ENCODE measurements at places on chromosomes 3 and 15.

GRCh38 chr15:34001536-34001935 lies 33.2 kb downstream of the CHRM5 start:
- DNase-seq, result no peak

GRCh38 chr3:8253201-8253600 lies 248.4 kb upstream of the LMCD1 start:
- no peak for DNase-seq

- no peak for DNase-seq
Observed at GRCh38 chr3:20878691-20879090, 692.7 kb upstream of the SGO1 start.

- no peak for DNase-seq
Observed at GRCh38 chr15:64581408-64581761, 121.0 kb downstream of the ZNF609 start.

DNA sequence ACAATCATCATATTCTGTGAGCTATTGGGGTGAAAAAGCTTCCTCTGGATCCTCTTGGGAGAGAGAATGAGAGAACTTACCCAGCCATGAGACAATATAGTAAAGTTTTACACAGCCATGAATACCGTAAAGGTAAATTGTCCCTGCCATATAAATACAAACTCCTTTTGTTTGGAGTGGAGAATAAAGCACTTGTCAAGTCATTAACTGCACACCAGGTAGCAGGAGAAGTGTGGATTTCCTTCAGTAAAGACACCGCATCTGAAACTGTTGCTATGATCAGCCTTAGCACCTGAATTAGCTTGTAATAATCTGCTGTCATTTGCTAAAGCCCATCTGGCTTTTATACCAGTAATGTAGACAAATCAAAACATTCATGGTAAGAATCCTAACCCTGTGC lies 336.6 kb upstream of the SLCO3A1 start:
- no peak for DNase-seq

GRCh38 chr3:167859610-167860009 lies 124.1 kb downstream of the SERPINI1 start:
- DNase-seq, result no peak

GRCh38 chr15:82750831-82751180 lies 41.1 kb upstream of the AP3B2 start:
- no peak for DNase-seq

- DNase-seq, result no peak
Observed at GRCh38 chr3:49341996-49342395, 2.1 kb upstream of the USP4 start.

- no peak for DNase-seq
Observed at GRCh38 chr15:63509056-63509954, 4.9 kb downstream of the USP3 start.

DNA sequence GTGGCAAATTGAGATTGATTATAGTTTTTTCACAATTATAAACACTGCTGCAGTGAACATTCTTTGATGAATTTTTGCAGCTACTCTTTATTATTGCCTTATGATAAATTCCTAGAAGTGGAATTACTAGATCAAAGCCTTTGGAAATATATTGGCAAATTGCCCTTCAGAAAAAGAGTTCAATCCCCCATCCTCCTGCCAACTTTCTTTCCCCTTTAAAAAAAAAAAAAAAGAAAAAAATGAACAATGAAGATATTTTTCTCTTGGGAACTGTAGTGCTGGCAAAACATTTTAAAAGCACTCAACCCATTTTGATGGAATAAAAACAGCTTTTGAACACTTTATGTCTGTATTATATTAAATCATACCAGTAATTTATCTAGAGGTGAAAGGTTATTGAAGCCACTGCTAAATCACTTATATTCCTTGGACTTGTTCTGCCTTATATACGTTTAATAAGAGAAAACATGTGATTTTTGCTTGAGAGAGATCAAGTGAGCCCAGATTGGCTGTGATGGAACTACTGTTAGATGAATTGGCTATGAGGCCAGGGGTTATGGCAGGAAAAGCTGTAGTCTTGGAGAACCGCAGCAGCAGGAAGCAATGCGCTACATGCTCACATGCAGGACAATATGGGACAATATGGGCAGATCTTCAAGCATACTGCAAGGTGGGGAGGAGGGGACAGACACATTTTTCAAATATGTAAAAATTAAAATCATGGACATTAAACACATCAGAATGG lies 212.8 kb upstream of the C2CD4B start:
- DNase-seq, result no peak

GRCh38 chr3:124619887-124620599 lies 110.2 kb upstream of the UMPS start:
- DNase-seq, result no peak

DNA sequence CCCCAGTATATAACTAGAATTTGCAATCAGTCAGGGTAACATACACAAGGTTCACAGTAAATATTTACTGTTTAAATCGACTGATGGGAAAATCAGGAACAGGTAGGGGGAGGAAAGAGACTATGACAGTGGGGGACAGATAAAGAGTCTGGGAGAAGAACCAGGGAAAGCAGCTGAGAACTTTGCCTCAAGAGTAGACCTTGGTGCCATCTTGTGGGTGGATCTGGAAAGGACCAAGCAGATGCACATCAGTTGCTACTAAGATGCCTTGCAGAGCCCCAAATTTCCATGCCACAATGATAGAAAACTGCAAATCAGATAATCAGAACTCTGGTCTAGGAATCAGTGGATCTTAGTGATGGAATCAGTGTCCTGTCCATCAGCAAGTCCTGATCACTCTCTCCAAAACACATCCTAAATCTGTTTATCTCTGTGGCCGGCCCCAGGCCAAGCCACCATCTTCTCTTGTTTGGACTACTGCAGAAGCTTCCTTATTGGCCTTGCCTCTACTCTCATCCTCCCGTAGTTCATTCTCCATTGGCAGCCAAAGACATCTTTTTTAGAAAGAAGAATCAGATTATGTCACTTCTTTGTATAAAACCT lies 62.7 kb downstream of the PDE8A start:
- no peak for DNase-seq

- no peak for DNase-seq
Observed at GRCh38 chr3:192514754-192515663, 212.3 kb downstream of the FGF12 start.

DNA sequence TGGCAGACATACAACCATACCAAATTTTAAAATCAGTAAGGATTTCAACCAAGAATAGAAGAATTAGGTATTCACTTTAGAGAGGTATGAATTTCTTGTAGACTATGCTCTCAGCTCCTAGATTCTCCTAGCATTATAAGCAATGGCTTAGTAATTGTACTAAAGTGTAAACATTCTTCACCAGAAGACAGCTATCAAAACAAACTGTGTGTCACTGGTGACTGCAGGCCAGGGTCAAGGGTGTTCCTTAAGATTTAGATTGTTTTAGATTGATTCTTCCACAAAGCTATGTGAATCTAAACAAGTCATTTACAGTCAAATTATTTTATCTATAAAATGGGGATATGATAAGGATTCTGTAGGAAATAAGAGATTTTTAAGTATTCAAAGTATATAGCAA lies 23.1 kb upstream of the GP5 start:
- DNase-seq, result no peak

DNA sequence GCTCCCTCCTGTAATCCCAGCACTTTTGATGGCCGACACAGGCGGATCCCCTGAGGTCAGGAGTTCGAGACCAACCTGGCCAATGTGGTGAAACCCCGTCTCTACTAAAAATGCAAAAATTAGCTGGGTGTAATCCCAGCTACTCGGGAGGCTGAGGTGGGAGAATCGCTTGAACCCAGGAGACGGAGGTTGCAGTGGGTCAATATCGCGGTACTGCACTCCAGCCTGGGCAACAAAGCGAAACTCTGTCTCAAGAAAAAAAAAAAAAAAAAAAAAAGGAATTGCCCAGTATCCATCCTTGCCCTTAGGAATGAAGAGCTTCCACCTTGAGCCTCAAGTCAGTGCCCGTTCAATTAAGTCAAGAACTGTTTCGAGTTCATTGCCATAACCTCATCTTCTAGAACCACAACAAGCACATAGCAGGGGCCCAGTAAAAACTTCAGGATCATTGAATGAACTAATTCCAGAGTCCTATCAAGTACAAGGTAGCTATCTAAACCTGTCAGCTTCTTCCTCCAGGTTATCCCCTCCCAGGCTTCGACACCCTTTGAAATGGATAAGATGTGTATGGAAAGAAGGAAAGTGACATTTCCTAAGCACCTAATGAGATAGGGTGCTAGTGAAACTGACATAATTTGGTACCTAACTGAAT lies 826 bp downstream of the DBR1 start:
- no peak for DNase-seq

DNA sequence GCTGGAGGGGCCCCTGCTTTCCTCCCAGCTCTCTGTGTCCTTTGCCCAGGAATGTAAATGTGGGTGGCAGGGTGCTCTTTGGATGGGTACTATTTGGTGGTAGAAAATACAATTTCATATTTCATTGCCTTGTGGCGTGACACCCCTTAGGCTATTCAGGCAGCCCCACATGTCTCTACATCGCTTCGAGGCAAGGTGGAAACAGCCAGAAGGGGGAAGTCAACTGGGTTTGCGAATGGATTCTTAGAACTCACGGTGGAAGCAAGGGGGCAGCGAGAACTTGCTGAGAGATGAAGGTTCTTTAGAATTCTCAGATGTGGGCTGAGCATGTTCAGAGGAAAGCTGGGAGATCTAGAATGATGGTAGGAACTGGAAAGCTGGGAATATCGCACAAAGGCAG lies 25.3 kb downstream of the PLA2G4D start:
- DNase-seq, result no peak
